ENCODE measurements at places on chromosomes 4 and X. TPM values are rescaled to one million over a fixed set of nuclear protein-coding genes. Genes with fewer than 3 reads are reported as not detected.
A peak's percentile ranks its signal among the peaks of the same experiment; 100 is the strongest.

- H3K4me3 ChIP-seq, result no peak overlapping the region
- no peaks in the 10 kb centered on the region for H3K4me1 ChIP-seq
- H3K27me3 ChIP-seq, result no peaks in the 10 kb centered on the region
- H3K36me3 ChIP-seq, result peaks cover 45% of the 10 kb centered on the region
Observed at GRCh38 chrX:123607270-123607669, 125.6 kb downstream of the THOC2 start.

DNA sequence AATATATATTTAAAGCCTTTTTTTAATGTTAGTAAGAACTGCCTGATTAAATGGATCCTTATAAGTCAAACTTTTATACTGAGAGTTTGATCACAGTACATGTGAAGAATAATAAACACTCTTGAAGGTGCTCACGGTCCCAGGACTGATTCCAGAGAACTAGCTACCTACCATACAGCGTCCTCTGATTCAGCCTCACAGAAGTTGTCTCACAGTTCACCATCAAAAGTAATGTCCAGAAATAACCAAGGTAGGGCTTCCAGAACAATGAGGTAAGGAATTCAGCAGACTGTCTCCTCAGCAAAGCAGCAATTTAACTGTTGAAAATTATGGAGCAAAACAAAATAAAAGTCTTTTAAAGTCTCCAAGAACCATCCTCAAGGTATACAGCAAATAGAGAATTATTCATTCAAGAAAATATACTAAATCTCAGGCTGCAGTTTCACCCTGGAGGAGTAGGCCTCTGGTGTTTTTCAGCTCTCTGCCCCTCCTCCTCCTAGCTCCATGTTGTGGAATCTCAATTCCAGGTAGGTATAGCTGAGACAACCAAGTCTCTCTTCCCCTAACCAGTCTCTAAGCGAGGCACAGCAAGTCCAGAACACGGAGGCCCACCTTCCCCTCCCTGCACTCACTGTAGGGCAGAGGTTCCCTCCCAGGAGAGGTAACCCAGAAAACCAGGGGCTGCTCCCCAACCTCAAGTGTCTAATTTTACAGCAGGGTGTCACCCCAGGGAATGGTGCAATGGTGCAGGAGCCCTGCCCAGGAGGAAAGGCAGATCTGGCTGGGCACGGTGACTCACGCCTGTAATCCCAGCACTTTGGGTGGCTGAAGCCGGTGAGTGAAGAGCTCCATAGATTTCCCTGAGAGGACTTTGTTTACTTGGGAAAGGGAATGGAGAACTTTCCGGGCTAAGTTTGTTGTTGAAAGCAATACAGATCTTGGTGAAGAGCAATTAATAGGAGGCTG lies 28.6 kb downstream of the FAM241A start:
- no peaks in the 10 kb centered on the region for H3K27me3 ChIP-seq
- peaks cover 37% of the 10 kb centered on the region for H3K4me1 ChIP-seq
- no peak for DNase-seq
- peaks cover 5% of the 10 kb centered on the region for H3K36me3 ChIP-seq

DNA sequence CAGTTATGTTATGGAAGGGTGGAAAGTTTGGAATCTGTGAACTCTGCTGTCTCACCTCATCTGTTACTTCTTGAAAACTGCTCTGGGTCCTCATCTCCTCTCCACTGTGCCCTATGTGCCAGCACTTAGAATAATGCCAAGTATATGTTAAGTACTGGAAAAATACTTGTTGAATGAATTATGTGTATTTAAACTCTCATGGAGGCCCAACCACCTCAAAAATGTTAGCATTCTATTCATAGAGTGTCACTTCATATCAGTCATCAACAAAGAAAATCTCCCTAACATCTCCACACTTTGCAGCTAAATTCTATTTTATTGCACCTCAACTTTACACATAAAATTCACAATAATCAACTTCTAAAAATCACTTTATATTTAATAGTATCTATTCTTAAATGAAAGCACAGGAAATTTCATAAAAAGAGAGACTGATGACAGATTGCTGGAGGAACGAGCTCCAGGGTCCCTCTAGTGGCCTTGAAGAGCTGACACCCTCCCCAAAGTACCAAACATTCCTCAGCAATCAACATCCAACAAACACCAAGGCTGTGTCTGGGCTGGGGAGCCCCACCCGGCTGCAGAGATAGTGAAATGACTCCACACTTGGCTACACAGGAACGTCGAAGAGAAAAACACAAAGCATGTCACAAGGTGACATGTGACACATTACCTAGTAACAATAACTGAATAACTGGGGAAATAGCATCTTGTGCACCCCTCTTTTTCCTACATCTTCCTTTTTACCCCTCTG lies 45.8 kb downstream of the SLC39A8 start:
- H3K4me3 ChIP-seq, result no peak overlapping the region
- H3K27me3 ChIP-seq, result no peaks in the 10 kb centered on the region
- H3K36me3 ChIP-seq, result peaks cover 43% of the 10 kb centered on the region
- peak; percentile 33 for DNase-seq
- H3K4me1 ChIP-seq, result peaks cover 1% of the 10 kb centered on the region
- H3K27ac ChIP-seq, result no peak overlapping the region

The CT55 gene
- total RNA-seq, result not detected

The LRRC66 gene
- total RNA-seq, result 0.28 TPM

GRCh38 chr4:19700992-19701391 lies 550.7 kb upstream of the SLIT2 start:
- H3K4me3 ChIP-seq, result no peak overlapping the region
- no peaks in the 10 kb centered on the region for H3K27me3 ChIP-seq
- H3K27ac ChIP-seq, result no peak overlapping the region
- H3K36me3 ChIP-seq, result no peaks in the 10 kb centered on the region
- DNase-seq, result no peak

GRCh38 chr4:84855774-84856173 lies 110.7 kb downstream of the WDFY3 start:
- DNase-seq, result no peak
- H3K36me3 ChIP-seq, result no peaks in the 10 kb centered on the region
- H3K4me1 ChIP-seq, result no peaks in the 10 kb centered on the region
- H3K27ac ChIP-seq, result no peak overlapping the region

DNA sequence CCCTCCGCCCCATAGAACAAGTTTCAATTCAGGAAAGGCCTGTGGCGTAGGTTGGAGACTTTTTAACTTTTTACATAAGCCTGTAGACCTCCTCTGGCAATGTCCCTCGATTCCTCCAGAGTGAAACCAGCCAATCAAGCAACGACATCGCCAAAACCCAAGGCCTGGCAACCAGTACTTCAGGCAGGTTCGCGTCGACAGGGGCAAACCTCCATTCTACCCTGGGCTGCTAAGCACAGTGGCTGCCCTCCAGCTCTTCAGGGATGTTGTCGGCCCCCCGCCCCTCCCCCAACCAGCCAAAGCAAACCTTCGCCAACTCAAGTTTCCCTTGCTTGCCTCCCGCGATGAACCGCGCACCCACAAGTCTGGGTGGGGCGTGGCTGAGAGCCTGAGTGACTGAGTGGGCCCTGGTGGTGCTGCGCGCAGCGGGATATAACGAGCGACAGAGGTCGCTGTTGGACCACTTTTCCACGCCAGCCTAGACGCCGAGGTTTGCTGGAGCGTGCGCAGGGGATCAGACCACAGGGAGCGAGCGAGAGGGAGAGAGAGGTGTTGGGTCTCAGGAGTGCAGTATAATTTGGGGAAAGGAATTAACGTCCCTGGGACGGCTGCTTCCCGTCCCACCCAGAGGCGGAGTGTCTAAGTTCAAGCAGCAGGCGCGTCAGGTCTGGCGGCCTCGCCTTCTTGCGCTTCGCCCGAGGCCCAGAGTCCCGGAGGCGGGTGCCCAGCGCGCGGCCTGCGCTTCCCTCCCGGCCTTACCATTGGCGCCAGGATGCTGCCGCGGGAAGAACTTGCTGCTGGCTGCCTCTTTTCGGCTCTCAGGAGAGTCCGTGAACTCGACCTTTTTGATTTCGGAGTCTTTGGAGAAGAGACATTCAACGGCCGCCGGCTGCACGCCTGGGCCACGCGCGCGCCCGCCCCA lies 9.0 kb upstream of the PITX2 start:
- H3K4me1 ChIP-seq, result peaks cover 8% of the 10 kb centered on the region
- peaks cover 83% of the 10 kb centered on the region for H3K27me3 ChIP-seq
- peak overlapping the region; percentile 42 for H3K27ac ChIP-seq
- H3K36me3 ChIP-seq, result peaks cover 25% of the 10 kb centered on the region

DNA sequence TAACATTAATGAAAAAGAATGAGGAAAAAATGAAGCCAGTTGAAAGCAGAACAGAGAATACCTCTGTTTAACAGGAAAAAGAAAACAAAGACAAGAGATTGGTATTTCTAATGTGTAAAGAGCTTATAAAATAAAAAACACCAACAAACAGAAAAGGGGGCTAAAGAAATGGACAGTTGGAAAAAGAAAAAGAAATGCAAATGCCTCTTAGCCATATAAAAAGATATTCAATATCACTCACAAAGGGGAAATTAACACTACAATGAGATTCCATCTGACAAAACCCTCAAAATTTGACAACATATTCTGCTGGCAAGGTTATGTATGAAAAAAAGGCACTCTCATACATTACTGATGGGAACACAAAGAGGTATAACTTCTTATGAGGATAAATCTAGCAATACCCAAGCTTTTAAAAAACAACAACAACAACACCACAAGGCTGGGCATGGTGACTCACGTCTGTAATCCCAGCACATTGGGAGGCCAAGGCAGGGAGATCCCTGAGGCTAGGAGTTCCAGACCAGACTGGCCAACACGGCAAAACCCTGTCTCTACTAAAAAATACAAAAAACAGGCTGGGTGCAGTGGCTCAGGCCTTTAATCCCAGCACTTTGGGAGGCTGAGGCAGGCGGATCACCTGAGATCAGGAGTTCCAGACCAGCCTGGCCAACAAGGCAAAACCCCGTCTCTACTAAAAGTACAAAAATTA lies 75.8 kb downstream of the FRYL start:
- H3K27me3 ChIP-seq, result no peaks in the 10 kb centered on the region
- H3K4me3 ChIP-seq, result no peak overlapping the region
- no peak overlapping the region for H3K27ac ChIP-seq
- H3K36me3 ChIP-seq, result peaks cover 21% of the 10 kb centered on the region

Measured in activated CD4-positive, alpha-beta memory T cell treated with anti-CD3 and anti-CD28 coated beads, Interleukin-2, amount 10 ng/mL, durations not matched to agents 7 days and 5 days (primary cell).